T-helper 9 cell (primary cell): ENCODE measurements at places on chromosomes 4 and X.

DNA sequence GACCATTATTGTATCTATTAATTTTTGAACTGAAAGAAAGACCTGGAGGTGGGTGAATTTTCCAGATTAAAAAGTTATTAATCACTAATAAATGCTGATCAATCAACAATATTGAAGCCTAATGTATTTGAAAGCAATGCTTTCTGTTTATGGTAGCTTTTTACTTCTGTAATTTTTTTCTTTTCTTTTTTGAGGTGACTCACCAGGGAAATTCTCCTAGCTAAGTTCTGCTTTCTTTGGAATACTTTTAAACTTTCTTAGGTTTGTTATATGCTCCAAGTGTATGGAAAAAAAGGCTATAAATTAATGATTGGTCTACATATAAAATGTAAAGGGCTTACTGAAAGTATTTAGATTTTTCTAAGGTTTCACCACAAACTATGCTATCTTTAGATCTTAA is 94.2 kb downstream of the MBNL3 start:
- DNase-seq: no peak

DNA sequence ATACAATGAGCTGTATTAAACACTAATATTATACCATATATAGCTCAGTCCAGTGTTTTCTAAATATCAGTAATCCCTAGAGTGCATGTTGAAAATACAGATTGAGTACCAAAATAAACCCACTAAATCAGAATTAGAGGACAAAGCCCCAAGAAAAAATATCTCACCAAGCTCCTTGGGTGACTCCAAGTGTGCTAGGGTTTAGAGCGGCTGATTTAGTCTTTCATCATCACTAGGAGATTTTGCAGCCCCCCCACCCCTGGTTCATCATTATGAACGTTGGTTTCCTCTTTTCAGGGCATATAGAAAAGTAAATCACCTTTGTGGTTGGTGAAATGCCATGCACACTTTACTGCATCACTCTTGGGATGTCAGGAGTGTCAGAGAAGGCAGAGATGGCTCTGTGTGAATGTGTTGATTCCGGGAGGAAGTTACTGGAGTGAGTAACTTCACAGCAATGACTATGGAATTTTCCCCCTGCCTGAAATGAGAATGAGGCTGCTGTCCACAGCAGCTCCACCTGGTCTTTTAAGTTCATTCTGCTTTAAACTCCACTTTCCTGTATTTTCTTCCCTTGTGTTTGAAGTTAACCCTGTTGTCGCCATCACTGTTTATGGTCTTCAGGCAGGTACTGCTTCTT is 25.2 kb upstream of the ANAPC4 start:
- DNase-seq: no peak

DNA sequence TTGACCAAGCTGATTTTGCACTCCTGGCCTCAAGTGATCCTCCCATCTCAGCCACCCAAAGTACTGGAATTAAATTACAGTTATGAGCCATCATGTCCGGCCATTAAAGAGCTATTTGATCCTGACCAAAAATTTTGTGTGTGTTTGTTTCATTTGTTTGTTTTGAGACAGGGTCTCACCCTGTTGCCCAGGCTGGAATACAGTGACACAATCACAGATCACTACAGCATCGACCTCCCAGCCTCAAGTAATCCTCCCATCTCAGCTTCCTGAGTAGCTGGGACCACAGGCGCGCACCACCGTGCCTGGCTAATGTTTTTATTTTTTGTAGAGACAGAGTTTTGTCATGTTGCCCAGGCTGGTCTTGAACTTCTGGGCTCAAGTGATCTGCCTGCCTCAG is 82.9 kb upstream of the RBPJ start:
- DNase-seq: no peak

- DNase-seq: no peak
Measured at GRCh38 chr4:38872620-38873019, 5.0 kb downstream of the FAM114A1 start.

- DNase-seq: no peak
Measured at GRCh38 chrX:68249401-68249831, 183.9 kb downstream of the OPHN1 start.

GRCh38 chrX:39019056-39019455 is 217.8 kb downstream of the MID1IP1 start:
- DNase-seq: no peak

DNA sequence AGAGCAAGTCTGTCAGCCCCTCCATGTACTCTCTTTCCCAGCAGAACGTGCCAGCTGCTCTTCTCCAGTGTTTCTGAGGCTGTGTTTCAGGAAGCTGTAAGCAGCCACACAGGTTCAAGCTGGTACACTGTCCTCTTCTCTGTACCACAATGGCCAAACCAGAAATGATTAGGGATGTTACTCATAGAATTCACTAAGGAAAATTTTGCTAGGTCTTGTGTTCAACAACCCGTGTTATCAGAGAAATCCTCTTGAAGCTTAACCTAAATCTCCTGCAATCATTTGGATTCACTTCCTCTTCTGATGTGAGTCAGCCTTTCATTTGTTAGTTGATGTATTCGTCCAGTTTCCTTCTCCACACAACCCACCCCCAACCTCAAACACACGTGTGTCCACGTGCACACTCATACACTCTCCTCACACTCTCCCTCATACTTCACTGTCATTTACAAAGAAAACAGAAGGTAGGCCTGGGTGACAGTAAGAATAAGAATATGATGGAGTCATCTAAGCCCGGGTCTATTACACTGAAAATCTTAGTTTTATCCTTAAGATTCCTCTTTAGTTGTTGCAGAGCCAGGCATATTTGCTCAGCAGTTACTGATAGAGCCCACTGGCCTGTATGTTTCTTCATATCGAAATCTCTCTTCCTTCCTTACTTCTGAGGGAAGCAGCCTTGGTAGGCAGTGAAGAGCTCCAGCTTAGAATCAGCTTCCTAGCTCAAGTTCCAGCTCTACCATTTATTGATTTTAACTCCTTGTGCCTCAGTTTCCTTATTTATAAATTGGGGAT is 63.4 kb downstream of the DCUN1D4 start:
- DNase-seq: no peak

- no peak for DNase-seq
Measured at GRCh38 chr4:141676087-141676670, 39.8 kb downstream of the IL15 start.

GRCh38 chr4:118964891-118965411 is 76.3 kb downstream of the SYNPO2 start:
- no peak for DNase-seq

GRCh38 chrX:137278825-137279224 is 245.0 kb upstream of the GPR101 start:
- no peak for DNase-seq

GRCh38 chr4:47798165-47798564 is 39.7 kb downstream of the CORIN start:
- DNase-seq: no peak
